ENCODE measurements at places on chromosomes 7 and 10.

DNA sequence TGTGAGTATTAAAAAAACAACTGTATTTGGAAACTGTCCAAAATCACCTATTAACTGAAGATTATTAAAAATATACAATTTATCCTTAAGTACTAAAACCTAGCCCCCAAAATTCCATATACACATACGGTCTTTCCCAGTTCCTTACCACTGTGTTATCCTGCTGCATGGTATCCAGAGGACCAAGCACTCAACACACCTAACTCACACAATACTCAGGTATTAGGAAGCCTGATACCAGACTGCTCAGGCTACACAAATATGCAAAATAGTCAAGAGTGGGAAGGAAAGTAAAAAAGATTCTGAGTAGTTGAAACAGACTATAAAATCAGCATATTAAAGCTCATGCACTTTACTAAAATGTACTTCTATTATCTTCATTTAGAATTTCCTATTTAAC lies 67.2 kb downstream of the EPC1 start:
- DNase-seq: no peak

DNA sequence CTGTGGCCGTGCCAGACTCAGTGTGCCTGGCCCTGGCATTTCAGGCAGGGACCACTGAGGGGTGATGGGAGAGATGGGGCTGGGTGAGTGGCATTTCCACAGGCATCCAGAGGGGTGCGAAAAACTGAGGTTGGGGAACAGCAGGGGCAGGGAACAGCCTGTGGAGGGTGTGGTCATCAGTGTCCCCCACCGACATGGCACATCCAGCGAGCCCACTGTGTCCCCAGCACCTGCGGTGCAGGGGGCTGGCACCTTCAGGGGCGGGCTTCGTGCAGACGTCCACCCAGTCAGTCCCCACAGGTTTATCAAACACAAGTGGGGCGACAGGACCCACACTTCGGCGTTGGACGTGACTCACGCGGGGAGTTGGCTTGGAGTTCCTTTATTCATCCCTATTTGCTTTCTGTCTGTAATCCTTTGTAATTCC lies 14.8 kb downstream of the CUX1 start:
- DNase-seq: no peak

GRCh38 chr7:103524042-103524907 lies 78.3 kb upstream of the SLC26A5 start:
- no peak for DNase-seq

GRCh38 chr7:130789436-130789835 lies 55.4 kb upstream of the KLF14 start:
- DNase-seq: no peak

GRCh38 chr7:100670074-100670473 lies 3.5 kb upstream of the GNB2 start:
- no peak for DNase-seq

DNA sequence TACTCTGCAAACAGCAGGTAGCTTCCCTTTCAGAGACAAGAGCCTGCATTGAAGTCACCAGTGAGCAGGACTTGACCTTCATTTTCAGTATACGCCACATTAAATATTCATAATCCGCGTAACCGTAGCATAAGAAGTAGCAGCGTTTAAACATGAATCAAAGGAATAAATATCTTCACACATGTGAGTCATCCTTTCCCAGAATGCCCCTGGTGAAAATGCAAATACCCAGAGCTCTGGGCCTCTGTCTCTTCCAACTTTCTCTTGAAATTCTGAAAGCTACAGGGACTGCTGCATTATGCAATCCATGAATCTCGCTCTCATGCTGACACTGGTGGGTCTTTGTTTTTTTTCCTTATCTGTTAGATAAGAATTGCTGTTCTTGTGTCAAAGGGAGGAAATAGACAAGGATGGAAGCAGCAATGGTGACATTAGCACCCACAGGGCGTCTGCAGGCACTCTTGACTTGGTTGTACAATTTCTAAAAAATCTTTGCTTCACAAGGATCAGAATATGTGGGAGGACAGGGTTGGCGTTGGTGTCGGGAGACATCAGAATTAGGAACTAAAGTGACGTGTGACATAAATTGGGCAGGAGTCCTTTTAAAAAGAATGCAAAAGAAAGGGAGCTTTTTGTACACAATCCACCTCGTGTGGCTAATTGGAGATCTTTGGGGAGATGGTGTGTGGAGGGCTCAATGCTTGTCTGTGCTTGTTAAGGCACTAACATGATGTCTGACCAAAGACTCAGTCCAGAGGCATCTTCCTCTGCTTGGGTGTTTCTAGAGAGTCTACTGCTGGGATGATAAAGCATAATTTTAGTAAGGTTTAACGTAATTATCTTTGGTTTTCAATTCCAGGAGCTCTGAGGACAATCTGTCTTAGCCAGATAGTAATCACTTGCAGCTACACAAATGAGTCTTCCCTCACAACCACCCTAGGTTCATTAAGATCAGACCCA lies 390.3 kb downstream of the KCNMA1 start:
- no peak for DNase-seq

DNA sequence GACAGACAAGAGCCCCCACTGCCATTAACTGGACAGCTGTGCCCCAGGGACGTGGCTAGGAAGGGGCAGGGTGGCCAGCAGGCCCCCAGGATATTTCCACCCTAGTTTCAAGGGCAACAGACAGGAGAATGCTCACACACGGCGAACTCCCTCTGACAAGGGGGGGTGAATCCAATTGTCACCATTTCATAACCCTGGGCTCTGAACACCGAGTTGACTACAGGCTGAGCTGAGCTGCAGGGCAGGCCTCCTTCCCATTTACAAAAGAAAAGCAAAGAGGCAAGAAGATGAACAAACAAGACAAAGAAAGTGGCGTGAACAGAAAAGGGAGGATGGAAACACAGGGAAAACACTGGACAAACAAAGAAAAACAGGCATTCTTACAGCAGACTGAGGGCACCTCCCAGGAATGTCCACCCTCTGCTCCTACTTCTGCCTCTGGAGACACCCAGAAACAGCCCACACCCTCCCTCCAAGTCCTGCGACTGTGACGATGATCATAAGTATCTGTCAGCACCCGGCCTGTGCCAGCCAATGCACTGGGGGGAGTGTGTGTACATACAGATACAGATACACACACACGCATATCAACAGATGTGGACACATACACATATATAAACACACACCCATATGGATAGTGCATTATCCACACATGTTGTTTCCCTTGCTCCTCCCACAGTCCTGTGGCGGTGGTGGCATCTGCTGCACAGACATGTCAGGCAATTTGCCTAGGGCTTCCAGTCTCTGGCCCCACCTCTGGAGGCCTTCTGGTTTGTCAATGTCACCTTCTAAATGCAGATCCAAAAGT lies 66.2 kb downstream of the FAM53B start:
- DNase-seq: peak; percentile 41

DNA sequence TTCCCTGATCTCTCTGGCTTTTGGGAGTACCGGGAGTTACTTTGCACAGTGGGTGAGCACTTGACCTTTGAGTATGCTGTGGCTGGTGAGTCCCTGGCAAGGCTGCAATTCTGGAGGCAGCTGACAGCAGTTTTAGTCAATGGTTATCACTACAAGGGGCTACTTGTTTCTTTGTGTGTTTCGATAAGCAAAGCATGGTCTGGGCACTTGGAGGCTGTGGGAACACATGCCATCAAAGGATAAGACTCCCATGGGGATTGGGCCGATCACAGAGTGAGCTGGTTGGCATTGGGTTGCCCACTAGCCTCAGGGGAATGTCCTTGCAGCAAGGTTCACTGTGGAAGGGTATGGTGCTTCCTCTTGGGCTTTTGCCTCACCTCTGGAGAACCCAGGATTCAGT lies 208.2 kb downstream of the SNX13 start:
- no peak for DNase-seq

Data from CD8-positive, alpha-beta T cell (primary cell).